GM06990 (cell line): ENCODE measurements at places on chromosomes 12 and 14.
A peak's percentile ranks its signal among the peaks of the same experiment; 100 is the strongest.

- DNase-seq, result no peak
Measured at GRCh38 chr12:66620688-66621087, 58.2 kb downstream of the GRIP1 start.

GRCh38 chr14:65239938-65240296 lies 137.6 kb upstream of the MAX start:
- DNase-seq, result no peak

- DNase-seq, result no peak
Measured at GRCh38 chr12:48001505-48002413, 2.5 kb downstream of the COL2A1 start.

GRCh38 chr14:101404426-101405170 lies 156.7 kb upstream of the DIO3 start:
- DNase-seq, result no peak

DNA sequence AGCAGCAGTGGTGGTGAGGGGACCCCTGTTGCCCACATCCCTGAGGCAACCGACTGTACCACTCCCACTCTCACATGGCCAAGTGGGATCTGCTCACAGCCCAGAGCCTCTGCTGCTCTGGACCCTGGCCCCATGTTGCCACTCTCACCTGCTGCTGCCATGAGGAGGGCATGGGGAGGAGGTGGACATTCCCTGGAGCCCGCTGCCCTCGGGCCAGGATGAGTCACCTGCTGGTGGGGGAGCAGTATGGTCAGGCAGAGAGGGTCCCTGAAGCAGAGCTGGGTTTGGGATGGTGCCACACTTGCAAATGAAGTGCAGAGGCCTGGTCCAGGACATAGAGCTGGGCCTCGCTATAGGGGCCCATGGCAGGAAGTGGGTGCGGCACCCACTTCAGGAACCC lies 26.1 kb downstream of the SDR9C7 start:
- no peak for DNase-seq

- no peak for DNase-seq
Measured at GRCh38 chr14:93096691-93097322, 18.9 kb downstream of the ITPK1 start.

DNA sequence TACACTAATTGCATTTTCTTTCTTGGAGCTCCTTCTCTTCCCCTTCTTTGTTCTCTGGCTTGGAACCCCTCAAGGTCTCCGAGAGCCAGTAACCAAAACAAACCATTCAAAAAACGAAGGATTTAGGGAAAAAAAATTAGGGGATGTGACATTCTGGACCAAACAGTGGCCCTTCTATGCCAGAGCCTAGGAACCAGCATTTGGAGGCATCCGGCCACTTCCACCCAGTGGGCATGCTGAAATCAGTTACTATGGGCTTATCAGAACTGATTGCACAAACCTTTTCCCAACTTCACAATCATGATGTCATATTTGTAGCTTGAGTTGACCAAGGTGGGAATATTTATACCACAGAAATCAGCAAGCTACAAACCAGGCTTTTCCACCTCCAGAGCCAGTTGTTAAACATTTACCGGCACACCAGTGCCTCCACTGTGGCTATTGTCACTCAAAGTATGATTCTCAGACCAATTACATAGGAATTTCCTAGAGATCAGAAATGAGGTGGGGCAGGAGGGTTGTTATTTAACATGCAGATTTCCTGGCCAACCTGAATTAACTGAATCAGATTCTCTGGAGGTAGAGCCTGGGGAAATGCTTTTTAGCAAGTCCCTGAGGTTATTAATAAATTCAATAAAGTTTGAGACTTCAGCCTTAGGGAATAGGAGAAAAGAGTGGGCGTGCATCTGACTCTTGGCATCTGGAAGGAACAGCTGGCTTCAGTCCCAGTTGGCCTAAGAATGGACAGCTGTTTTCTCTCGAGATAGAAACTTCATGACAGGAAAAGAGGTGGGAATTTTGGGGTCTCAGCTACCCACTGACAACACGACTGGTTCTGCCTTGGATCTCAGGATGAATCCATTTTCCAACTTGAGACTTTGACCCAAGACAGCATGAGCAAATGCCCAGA lies 273.9 kb downstream of the ZFP36L1 start:
- DNase-seq, result no peak

DNA sequence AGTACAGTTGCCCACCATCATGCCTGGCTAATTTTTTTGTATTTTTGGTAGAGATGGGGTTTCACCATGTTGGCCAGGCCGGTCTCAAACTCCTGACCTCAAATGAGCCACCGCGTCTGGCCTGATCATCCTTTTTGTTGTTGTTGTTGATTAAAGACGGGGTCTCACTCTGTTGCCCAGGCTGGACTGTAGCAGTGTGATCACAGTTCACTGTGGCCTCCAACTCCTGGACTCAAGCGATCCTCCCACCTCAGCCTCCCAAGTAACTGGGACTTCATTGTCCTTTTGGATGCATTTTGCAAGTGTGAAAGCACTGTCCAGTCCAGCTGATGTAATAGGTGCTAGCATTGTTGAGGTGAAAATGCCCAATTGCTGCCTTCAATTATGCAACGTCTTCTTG lies 27.1 kb upstream of the ATXN2 start:
- DNase-seq, result no peak

- no peak for DNase-seq
Measured at GRCh38 chr12:67457778-67458665, 188.9 kb downstream of the CAND1 start.

GRCh38 chr12:98635657-98636323 lies 8.8 kb downstream of the IKBIP start:
- peak; percentile 37 for DNase-seq

DNA sequence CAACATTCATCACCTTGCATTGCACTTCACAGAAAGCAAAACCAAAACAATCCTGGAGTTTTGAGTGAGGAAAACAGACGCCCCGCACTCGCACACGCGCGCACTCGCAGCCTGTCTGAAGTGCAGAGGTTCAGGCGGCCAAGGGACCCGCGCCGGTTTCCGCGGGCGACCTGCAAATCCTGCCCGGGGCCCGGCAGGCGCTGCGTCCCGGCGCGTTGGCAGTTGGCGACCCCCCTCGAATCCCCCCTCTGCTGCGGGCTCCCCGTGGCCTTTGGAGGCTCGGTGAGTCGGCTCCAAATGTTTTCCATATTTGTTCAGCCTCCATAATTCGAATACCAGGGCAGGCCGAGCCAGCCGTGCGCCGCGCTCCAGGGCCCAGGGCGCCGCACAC lies at the start of gene SSPN:
TSS of gene SSPN (plus strand) at position 324 of the 391 bp plus-strand sequence. CDS start 100 bp downstream, outside the sequence.
- DNase-seq, result peak; percentile 13

- DNase-seq, result no peak
Measured at GRCh38 chr14:64860039-64860438, 19.7 kb downstream of the SPTB start.

GRCh38 chr12:119829439-119829838 lies 47.7 kb downstream of the CIT start:
- DNase-seq, result peak; percentile 12

DNA sequence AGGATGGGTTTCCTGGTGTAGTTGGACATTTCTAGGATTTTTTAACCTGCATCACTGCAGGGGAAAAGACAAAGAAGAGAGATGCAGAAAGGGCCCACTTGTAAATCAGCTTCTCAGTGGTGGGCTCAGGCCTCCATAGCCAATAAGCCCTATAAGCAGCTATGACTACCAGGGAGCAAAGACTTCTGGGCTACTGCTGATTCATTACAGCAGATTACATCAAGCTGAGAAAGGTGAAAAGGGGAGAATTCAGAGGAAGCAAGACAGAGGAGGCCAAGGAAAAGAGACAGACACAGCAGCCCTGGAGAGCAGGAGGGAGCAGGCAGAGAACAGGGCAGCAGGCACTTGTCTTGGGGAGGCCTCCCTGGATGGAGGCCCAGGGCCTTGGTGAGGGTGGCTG lies 95.2 kb downstream of the KCNA5 start:
- DNase-seq, result no peak

DNA sequence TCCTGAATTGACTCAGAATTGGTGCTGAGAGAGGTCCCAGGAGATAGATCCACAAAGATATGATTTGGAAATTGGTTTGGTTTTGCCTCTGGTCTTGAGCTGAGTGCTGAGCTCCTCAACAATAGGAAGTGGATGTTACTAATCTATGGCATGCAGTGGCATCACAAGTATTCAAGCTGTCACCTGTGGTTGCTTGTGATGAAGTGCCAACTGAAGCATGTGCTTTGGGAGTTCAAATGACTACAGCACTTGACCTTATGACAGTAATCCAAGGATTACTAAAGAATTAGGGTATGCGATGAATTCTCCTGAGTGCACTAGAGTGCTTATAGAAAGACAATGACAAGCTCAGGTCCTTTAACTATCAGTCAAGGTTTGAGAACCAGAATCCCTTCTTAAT lies 406.2 kb downstream of the NOVA1 start:
- no peak for DNase-seq

DNA sequence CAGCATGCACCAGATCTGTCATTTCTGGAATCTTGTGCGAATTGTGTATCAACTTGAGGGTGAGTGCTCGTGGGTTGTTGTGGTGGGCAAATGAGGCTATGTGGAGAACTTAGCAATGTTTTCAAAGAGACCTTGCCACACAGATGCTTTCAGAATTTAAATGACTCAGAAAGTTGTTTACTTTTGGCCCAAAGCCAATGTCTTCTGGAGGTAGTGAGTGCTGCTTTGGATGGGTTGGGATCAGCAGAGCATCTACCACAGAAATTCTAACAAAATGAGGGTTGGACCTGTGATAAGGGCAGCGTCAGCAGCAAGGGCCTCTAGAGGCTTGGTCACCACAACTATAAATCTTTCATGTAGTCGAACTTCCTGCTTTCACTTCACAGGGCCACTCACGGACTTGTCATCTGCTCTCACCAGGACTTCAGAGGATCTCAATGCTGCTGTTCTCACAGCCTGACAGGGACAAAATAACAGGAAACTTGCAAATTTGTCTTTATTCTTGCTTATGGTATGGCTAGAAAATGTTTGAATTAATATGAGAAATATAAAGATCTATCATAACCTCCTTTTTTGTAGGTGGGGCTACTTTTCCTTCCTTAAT lies 111.4 kb downstream of the DACT1 start:
- DNase-seq, result peak; percentile 29

GRCh38 chr14:60946773-60947172 lies 34.1 kb downstream of the TRMT5 start:
- DNase-seq, result no peak

- peak; percentile 57 for DNase-seq
Measured at GRCh38 chr14:89365061-89365801, 51.8 kb downstream of the FOXN3 start.

GRCh38 chr12:29750131-29750927 lies 33.4 kb downstream of the TMTC1 start:
- peak; percentile 17 for DNase-seq

DNA sequence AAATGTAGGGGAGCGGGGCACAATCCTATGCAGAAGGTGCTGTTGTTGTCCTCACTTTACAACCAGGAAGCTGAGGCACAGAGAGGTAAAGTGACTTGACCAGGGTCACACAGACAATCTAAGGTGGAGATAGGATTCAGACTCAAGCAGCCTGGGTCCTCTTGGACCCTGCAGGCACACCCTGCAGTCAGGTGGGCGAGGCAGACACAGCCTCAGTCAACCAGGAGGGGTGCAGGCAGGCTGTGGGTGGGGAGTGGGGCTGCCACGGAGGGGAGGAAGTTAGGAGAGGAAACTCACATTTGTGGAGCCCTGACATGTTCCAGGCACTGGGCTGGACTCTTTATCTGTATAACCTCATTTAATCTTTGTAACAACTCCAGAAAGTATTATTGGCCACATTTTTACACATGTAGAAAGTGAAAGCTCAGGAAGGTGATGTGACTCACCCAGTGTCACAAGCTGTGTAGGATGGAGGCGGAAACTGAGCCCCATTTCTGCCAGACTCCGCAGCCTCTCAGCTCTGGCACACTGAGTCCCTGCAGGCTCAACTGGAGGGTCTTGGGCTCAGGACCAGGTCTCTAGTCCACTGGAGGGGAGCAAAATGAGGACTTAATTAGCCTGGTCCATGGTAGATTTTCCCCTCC lies 24.9 kb upstream of the CHGA start:
- no peak for DNase-seq

DNA sequence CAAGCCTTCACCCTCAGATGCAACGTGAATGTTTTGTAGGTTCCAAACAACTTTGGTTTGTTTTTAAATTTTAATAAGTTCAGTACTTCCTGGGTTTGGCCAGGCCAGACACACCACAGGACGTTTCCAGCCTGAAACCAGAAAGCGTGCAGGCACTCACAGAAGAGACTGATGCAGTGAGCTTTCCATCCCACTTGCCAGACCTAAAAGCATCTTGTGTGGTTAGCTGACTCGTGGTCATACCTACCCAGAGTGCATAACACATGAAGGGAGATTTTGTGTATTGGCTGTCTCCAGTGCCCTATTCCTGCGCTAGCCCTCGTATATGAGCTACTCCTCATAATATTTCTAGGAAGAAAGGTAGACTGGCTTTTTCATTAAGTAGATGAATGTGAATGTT lies 297.3 kb upstream of the FAR2 start:
- no peak for DNase-seq

GRCh38 chr12:121467638-121468498 lies 68.0 kb downstream of the RNF34 start:
- DNase-seq, result no peak

GRCh38 chr14:54425537-54426274 lies 15.5 kb downstream of the CNIH1 start:
- DNase-seq, result no peak
